ENCODE measurements at places on chromosomes 1 and 21.

DNA sequence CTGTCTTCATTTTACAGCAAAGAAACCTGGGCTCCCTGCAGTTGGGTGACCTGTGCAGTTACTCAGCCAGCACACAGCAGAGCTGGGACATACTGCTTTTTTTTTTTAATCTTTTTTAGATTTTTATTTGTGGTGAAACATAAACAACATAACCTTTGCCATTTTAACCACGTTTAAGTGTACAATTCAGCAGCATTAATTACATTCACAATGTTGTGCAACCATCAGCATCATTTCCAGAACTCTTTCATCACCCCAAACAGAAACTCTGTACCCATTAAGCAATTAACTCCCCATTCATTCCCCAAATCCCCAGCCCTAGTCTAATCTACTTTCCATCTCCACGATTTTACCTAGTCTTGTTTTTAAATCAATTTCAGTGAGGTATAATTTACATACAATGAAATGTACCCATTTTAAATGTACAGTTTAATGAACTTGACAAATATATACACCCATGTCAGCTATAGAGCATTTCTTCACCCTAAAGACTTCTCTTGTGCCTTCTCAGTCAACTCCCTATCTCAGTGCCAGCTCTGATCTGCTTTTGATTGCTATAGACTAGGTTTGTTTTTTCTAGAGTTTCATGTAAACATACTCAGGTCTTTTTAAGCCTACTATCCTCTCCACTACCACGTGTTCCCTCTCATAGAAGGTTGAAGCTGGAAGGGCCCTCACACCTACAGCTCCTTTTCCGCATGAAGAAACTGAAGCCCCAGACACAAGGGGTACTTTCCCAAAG lies 37.8 kb upstream of the C8B start:
- DNase-seq, result no peak

GRCh38 chr21:30491963-30492428 lies at the start of gene KRTAP19-3:
Gene KRTAP19-3 (minus strand): TSS chr21:30492013. CDS start chr21:30491957, 56 bp downstream.
- no peak for DNase-seq

- DNase-seq, result no peak
Observed at GRCh38 chr1:65469126-65469888, 48.8 kb downstream of the LEPR start.

DNA sequence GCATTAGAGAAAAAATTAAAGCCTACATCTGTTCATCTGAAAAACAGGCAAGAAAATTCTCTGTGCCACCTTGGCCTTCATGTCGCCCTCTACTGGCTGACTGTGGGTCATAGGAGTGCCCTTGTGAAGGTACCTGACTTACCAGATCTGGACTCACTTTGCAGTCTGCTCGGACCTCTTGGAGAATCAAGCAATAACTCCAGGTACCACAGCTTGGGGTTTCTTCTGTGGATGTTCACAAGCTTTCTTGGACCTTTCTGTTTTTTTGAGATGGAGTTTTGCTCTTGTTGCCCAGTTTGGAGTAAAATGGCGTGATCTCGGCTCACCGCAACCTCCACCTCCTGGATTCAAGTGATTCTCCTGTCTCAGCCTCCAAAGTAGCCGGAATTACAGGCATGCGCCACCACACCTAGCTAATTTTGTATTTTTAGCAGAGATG lies 2.4 kb upstream of the PRAMEF18 start:
- no peak for DNase-seq

DNA sequence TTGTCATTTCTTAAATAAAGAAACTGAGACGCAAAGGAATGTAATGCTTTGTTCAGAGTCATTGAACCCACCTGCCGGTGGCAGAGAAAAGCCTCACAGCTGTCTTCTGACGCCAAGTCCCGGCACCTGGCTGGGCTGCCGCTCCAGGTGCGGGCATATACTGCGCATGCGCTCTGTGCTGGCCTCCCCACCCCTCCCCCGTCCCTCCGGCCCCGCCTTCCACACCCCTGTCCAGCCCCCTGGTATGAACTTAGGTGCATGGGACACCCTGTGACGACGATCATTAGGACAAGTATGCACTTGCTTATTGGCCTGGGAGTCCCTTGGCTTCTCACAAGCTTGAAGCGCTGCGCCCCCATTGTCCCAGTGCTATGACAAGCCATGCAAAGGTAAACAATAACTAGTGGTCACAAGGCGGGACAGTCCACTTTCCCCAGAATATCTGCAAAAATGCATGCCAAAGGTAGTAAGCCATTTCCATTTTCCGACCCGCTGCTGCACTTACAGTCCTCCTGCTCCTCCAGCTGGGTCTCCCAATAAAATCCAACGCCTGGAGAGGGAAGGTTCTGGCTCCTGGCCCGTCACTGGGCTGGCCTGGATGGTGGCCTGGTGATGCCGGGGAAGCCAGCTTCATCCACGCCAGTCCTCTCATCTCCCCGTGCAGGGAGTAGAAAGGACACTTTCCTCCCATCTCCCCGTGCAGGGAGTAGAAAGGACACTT lies 100.4 kb downstream of the PSMG1 start:
- no peak for DNase-seq

DNA sequence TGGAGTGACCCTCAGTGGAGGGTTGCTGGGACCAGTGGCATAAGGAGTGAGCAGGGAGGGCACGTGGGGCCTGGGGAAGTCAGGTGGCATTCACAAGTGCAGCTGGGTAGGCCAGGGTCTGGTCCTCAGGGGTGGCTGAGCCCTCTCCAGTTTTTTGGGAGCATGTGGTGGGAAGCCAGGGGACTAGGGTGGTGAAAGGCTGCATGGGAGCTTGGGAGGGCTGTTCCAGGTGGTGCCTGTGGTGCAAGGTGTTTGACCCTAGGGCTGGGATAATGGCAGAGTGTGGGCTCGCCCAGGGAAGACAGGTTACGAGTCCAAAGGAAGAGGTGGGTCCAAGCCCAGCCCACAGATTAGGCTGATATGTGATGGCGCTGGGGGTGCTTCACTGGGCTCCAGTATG lies 30.5 kb downstream of the MAN1C1 start:
- DNase-seq, result no peak

DNA sequence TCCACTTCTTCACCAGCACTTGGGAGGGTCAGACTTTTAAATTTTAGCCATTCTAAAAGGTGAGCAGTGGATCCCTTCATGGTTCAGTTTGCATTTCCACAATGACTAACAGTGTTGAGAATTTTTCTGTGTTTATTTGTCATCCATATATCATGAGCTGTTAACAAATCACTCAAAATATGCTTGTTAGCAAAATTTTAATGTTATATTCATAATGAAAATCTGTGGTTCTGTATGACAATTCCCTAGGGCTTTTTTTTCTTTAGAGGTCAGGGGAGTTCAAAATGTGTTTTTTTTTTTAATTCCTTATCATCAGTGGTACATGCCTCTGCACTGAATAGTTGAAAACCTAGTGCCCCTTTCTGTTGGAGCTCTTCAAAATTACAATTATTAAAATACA lies 682.2 kb upstream of the ADGRL2 start:
- DNase-seq, result no peak

- DNase-seq, result no peak
Observed at GRCh38 chr21:33251119-33251518, 15.0 kb upstream of the IL10RB start.

DNA sequence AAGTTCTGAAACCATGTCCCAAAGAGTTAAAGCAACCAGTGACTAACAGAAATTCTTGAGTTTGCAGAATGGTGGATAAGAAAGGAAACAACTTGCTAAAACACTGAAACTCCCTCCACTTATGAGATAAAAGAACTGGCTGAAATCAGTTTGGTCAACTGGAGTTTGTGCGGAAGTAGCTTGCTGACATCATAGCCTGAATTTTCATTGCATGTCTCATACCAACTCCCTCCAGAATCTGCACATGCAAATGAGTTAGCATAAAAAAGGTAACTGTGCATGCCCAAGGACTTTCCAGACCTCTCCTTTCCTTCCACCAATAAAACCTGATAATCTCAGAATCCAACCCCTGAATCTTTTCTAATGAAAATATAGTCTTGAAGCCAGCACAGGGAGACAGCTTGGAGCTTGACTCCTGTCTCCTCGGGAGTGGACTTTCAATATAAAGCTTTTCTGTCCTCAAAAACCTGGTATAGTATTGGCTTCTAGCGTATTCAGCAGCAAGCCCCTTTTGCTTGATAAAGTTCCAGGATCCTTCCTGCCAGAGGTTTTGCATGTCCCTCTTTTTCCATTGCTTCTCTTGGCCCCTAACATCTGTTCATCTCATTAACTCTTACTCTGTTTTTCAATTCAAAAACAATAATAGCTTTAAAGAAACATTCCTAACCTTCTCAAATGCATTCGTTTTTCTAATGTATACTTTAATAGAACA lies 785.8 kb upstream of the ADGRL4 start:
- no peak for DNase-seq

DNA sequence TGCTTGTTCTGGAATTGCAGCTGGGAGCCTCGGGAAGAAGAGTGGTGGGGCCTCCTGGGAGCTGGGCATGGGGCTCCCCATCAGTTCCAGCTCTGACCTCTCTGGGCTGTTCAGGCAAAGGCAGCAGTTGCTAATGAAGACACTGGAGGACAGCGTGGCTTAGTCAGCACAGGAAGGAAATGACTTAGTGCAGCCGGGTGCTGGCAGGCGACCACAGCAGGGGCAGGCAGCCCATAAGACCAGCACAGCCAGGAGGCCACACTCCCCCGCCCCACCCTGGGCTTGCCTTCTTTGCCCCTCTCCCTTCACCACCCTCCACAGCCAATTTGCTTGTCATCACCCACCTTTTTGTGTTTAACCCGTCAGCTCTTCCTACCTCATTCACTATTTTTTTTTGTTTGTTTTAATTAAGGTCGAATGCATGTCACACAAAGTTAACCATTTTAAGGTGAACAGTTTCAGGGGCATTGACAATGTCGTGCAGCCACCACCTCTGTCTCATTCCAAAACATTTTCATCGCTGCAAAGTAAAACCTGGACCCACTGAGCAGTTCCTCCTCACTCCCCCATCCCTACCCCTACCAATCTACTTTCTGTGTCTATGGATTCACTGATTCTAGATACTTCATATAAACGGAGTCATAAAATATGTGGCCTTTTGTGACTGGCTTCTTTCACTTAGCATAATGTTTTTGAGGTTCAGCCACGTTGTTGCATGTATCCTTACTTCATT lies 10.9 kb downstream of the OLIG2 start:
- no peak for DNase-seq

DNA sequence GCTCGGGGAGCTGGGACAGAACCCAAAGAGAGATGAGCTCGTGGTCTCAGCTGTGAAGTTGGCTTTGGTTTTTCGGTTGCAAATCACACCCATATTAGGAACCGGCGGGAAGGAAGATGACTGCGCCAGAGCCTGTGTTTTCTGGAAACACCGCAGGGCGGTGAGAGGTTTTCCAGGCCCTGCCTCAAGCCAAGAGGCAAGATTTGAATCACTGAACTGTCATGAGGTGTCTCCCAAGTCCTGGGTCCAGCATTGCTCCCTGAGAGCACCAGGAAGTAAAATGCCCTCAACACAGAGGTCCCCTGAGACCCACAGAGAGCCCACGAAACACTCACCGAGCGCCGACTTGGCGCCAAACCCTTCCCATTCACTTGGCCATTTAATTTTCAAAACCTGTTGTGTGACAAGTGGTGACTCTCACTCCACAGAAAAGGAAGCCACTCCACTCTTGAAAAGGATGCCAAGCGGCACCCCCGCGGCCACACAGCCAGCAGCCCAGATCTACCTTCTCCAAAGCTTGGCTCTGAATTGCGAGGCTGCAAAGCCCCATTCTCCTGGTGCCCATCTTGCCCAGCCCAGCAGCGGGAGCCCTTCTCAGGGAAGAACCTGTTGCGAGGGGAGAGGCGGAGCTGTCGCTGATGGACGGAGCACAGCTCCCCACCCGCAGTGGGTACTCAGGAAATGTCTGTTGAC lies 99.0 kb upstream of the RUNX3 start:
- DNase-seq, result no peak

DNA sequence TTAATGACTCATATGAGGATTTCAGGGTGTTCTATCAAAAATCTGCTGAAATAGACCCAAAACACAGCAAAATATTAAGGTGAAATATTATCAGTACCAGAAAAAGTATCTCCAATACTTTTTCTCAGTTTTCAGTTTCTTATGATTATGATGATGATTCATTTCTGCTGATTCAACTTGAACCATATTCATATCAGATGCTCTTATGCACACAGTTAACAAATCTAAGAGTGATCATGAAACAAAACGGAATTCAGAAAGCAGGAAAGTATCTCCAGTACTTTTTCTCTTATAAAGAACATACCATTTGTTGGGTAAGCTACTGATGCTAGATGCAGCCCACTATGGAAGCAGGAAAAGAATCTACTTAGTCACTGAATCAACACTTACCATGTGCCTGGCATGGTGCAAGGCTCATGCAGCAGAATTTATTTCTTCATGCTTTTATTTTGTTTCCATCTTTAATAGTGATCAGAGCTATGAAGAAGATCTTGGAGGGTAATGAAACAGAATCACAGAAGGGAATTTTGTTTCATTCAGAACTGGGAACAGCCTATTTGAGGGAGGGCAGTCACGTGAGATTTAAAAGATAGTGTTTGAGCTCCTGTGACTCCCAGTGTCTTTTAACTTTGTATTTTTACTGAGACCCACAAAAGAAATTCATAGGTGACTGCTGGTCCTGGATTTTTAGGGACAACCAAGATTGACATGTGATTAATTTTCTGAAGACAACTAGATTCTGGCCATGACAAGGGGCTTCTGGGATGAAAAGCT lies 480.6 kb downstream of the SETD4 start:
- DNase-seq, result no peak

- DNase-seq, result no peak
Observed at GRCh38 chr1:154171223-154171583, 16.3 kb upstream of the NUP210L start.

- DNase-seq, result no peak
Observed at GRCh38 chr1:47660622-47661021, 222.8 kb downstream of the FOXD2 start.

GRCh38 chr1:187454010-187454409 lies 625.3 kb downstream of the PLA2G4A start:
- DNase-seq, result no peak

DNA sequence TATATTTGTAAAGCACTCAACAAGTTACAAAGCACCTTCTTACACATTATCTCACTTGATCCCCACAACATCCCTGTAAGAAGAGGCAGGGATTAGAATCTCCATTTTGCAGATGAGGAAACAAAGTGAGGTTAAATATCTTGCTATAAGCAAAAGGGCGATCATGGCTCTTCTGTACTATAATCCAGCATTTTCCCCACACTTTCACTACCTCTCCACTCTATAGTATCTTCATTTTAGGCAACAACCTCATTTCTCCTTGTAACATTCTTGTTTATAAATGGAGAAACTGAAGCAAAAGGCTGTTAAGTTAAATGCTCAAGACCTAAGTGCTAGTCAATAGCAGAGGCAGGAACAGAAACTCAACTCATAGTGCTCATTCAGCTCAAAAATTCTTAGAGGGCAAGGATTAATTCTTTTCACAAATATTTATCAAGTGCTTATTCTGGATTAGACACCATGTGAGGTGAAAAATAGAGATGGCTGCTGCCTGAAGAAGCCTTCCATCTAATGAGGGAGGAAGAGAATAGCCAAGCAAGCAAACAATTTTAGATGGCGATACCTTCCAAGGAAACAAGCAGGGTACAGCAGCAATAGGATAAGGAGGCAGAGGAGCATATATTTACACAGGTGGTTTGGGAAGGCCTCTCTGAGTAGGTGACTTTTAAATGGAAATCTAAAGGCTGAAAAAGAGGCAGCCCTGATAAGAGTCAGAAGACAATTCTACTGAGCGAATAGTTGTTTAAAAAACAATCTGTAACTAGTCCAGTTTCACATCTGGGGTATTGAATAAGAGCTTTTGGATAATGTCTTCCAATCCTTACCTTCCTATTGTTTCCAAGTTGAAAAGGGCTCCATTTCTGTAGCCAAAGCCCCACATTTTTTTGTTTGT lies 3.5 kb downstream of the ERRFI1 start:
- no peak for DNase-seq
